ENCODE measurements at places on chromosomes 7 and 10.

DNA sequence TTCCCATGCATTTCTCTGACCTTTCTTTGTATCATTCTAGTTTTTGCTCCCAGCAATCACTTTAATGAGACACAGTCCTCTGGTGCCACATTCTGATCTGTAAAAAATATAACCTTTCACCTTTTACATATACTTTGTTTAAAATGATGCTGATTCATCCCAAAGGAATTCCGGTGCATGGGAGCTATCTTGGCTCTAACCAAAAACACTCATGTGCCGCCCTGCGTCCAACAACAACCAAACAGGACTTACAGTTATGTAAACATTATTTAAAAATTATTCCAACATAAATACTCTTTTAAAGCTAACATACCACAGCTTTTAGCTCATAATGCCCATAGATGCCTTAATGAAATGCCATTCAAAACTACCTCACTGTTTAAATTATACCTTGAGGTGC is 7.7 kb upstream of the OPALIN start:
- DNase-seq: no peak

- no peak for DNase-seq
Observed at GRCh38 chr10:53102424-53102823, 329.8 kb upstream of the MBL2 start.

DNA sequence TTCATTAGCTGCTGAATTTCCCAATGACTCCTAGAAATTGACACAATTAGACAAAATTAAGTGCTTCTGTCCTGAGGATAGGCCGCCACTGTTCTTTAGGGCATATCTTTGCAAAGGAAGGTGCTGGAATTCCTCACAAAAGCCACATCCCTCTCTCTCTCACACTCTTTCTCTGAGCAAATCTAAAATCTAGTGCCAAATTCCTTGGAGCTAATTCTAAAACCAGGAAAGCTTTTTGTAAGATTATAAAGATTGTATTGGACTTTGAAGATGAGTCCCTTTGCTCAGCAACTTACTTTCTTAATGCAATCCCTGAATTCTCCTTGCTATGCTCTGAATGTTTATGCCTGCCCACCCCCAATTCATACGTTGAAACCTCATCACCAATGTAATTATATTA is 288.9 kb downstream of the KCNMA1 start:
- no peak for DNase-seq

- no peak for DNase-seq
Observed at GRCh38 chr7:158121441-158122045, 466.1 kb downstream of the PTPRN2 start.

GRCh38 chr10:32337350-32337749 is 9.6 kb downstream of the EPC1 start:
- DNase-seq: no peak

DNA sequence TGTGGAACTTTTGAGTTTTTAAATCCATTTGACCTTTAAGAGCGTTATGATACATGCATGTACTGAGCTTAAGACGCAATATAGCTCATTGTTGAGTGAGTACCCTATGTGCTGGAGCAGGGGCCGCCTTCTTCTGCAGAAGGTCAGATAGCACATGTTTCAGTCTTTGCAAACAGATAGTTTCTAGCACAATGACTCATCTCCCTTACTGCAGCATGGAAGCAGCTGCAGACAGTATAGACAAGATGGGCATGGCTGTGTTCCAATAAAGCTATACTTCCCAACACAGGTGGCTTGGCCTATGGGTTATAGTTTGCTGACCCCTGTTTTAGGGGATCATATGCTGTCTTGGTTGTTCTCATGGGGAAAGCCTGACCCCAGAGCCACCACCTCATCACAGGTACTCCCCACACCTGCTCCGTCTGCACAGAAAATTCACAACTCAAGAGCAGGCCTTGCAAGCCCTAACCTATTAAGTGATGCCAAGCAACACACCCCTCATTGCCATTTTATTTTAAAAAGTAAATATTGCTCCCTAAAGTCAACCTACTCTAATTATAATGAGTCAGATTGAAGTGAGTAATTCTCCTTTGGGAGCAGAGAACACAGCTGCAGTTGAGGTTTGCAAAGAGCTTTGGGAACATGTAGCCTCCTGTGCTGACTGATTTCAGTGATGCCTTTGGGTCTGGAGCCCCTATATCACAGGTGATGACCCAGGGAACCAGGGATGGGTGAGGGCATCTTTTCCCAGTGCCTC is 330.1 kb downstream of the PAXIP1 start:
- no peak for DNase-seq

DNA sequence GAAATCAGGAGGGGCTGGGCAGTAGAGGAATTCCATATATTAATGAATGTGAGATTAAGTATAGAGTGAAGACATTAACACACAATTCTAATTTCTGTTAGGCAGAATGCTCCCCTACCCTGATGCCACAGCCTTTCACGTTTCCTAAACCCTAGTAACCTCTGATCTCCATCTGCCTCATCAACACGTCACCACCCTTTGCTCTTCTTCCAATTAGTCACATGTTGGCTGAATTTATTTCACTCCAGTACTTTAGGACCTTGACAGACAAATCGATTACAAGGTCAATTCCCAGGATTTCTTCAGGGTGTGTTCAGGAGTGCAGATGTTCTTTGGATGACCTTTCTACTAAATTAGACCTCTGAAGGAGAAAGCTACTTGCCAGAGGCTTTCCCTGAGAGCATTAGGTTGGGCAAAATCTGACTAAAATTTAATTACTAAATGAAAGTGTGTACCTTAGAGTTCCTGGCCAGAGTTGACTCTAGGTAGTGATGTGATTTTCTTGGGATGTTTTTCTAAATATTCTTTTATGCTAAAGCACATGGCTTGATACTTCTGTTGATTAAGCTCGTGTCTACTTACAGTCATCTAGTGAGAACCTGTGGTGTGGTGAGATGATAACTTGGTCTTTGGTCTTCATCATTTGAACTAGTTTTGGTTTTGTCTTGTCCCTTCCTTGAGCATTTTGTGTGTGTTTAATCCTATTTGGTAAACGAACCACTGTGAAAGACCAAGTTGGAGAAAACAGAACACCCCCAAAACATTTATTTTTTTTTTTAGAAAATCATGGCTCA is 12.7 kb downstream of the AGR2 start:
- DNase-seq: no peak

DNA sequence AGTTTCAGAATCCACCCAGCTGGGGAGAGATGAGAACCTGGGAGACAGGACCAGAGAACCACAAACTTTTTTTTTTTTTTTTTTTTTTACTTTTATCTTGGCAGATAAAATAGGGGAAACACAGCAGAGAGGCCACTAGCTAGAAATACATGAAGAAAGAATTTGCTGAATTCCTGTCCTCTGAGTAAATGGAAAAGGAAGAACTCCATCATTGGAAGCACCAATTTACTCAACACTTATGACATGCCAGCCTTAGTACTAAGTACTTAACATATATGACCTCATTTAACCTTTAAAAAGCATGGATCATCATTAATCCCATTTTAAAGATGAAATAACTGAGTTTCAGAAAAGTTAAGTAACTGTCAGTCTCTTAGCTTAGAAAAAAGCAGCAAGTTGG is 343.0 kb upstream of the NPSR1 start:
- DNase-seq: no peak

DNA sequence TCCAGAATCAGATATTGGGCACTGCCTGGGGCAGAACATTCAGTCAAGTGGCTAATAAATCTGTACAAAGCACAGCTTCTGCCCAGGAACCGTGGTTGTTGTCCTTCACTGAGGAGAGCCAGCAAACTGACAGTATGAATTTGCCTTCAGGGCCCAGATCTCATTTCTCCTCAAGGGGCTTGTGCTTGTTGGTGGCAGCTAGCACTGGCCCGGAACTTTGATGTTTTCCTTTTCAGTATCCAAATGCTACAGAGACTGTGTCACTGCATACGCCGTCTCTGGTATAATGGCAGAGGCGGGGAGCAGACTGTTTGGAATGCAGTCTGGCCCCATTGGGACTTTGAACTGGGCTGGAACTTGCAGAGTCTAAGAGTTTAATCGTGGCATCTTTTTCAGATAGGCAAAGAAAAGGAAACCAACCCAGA is 30.4 kb upstream of the ADD3 start:
- no peak for DNase-seq

DNA sequence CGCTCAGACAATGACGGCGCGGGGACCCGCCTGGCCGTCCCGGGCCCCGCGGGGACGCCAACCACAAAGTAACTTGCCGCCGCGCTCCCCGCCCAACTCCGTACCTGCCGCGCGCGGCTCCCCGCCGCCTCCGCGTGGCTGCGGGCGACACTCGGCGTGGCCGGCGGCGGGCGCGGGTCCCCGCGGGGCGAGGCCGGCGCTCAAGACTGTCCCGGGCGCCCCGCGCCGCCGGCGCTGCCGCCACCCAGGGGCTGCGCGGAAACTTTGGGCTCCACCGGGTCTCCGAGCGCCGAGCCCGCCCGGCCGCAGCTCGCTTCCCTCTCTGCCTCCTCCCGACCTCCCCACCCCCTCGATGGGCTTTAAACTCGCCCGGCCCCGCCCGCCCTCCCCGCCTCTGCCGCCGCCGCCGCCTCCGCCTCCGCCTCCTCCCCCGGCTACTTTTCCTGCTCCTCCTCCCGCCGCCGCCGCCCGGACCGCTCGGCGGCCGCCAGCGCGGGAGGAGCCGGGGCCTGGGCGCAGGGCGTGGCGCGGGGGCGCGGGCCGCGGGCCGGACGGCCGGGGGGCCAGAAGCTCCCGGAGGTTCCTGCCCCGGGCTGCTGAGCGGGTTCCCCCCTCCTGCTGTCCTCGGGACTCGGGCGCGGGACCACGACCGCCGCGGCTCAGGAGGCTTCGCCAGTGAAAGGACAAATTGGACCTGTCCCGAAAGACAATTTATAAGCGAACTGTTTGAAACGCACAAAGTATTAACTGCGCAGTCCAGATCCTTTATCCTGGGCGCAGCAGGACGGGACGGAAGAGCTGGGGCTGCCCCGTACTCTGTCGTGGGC is 10.6 kb upstream of the GRB10 start:
- DNase-seq: peak; percentile 17

DNA sequence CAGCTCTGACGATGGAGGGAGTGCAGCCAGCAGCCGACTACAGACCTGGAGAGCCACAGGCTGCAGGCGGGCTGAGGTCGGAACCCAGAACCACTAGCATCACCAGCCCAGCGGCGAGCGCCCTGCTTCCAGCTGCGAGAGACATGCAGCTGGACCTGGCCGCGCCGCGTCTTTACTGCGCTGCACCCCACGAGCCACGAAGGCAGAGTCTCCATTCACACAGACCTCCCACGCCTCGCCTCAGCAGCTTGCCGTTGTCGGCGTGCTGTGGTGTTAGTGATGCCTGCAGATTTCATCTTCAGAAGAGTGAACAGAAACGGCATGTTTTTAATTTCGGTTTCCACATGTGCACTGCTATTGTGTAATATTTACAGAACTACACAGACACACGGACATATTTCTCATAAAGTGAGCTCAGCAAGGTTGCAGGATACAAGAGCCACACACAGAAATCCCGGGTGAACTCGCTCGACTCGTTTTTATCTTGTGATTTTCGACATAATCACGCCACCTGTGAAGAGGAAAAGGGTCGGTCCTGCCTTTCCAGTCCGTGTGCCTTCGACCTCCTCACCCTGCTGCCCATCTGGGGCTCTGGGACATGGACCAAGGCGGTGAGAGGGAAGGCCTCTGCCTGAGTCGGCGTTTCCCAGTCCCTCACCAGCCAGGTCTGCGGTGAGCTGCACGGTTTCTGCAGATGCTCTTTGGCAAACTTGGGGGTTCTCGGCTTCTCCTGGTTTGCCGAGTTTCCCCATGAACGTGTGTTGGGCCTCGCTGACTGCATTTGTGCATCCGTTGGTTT is 252.2 kb downstream of the ELFN1 start:
- DNase-seq: no peak

- no peak for DNase-seq
Observed at GRCh38 chr10:81594991-81595390, 280.0 kb upstream of the NRG3 start.

GRCh38 chr10:97060441-97061084 is 125.2 kb downstream of the SLIT1 start:
- DNase-seq: no peak

DNA sequence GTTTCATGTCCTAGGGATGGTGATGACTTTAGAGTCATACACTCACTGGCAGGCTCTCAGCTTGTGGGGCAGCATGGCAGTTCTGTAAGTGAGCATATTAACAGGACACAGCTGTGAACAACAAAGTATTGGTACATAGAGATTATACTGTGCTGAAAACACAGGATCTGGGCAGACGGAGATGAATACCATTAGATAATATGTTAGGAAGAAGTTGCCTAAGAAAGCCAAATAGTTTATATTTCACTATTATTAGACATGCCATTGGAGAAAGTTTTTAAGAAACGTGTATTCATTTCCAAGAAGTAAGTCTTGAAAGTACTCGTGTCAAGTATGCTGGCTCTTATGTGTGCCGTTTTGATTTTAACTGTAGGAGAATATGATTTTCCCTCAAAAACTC is 274.5 kb downstream of the INHBA start:
- DNase-seq: no peak

Measured in brain (organoid and tissue), 16 donors.